ENCODE measurements at places on chromosomes 12 and 14. TPM values are rescaled to one million over a fixed set of nuclear protein-coding genes. Genes with fewer than 3 reads are reported as not detected.

Gene MEG3
- polyA plus RNA-seq = 53.0 TPM

Gene NTN4
- polyA plus RNA-seq = 20.9 TPM

DNA sequence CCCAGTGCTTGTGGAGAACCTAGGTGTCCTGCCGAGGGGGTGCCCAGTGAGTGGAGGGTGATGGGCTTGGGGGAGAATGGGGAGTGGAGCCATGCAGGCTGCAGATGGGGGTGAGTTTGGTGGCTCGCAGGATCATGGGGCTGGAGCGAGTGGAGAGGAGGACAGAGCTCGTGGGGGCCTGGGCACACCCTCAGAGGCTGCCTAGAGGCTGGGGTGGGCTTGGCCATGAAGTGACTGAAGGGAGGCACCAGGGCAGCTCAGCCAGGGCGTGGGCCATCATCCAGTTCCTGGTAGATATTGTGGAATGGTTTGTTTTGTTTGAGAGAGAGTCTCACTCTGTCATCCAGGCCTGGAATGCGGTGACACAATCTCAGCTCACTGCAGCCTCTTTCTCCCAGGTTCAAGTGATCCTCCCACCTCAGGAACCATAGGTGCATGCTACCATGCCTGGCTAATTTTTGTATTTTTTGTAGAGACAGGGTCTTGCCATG is 43.4 kb upstream of the AMN start:
- no peak for DNase-seq

Gene SLCO1B1
- 0.05 TPM for polyA plus RNA-seq

Gene MYF6
- polyA plus RNA-seq = not detected

- DNase-seq = no peak
Measured at GRCh38 chr12:82567688-82568087, 119.0 kb upstream of the TMTC2 start.

DNA sequence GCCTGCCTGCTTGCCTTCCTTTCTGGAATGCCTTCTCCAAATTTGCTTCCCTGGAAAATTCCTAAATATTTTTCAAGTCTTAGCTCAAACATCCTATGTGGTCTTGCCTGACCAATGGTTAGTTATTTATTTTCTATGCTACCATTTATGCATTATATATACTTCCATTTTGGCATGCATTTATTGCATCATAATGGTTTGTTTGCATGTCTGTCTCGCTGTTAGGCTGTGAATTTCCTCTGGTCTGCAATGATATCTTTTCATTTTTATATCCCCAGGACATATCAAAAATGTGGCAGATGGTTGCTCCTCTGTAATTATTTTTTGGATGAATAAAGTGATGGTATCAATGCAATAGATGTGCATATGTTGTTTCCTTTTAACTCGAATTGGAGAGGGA is 30.5 kb downstream of the ATL1 start:
- no peak for DNase-seq

GRCh38 chr12:64636856-64637255 is 26.6 kb downstream of the RASSF3 start:
- DNase-seq = no peak

DNA sequence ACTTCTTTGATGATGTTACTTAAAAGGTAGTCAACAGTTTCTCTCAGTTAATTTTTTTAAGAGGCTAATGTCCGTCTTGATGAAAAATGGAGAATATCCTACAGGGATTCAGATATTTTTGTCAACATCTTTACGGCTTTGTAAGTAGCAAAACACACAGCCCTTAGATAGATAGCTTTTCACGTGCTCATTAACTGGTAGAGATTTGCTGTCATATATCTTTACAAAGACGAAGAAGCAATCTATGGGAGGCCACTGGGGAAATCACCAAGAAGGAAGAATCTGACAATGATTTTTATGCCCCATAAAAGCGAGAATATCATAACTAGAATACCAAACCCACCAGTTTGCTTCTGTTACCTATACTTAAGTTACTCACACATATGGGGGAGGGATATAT is 121.2 kb downstream of the SLC2A13 start:
- no peak for DNase-seq

DNA sequence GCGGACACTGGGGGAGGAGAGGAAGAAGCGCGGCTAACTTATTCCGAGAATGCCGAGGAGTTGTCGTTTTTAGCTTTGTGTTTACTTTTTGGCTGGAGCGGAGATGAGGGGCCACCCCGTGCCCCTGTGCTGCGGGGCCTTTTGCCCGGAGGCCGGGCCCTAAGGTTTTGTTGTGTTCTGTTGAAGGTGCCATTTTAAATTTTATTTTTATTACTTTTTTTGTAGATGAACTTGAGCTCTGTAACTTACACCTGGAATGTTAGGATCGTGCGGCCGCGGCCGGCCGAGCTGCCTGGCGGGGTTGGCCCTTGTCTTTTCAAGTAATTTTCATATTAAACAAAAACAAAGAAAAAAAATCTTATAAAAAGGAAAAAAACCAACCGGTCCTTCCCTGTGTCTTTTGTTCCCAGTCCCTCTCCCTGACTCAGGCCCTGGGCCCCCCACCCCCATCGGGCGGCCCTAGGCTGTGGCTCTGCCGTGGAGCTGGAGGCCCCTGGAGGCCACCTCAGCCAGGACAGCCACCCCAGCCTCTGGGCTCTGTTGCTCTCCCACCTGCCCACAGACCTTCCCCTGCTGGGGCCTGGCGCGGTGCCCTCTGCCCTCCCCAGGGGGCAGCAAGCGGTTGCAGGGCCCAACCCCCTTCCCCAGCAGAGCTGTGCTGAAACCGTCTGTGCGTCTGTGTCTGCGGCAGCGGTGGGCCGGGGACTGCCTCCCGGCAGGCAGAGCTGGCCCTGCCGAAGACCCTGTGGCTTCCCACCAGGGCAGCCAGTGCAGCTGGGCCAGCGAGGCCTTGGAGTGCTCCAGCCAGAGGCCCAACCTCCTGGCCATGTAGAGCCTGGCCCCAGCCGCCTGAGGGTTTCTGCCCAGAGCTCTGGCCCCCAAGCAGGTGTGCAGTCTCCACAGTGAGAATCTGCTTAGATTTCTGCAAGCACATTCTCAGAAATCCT is 4.0 kb upstream of the CRIP2 start:
- no peak for DNase-seq

Gene LBHD2
- polyA plus RNA-seq = not detected

Gene TRAF3
- 8.8 TPM for polyA plus RNA-seq

Gene CPM
- polyA plus RNA-seq = 14.3 TPM

- no peak for DNase-seq
Measured at GRCh38 chr14:69040353-69040752, 61.3 kb upstream of the ACTN1 start.

Gene NAV3
- polyA plus RNA-seq = 5.3 TPM

GRCh38 chr12:69630191-69630590 is 19.5 kb upstream of the LRRC10 start:
- DNase-seq = no peak

- DNase-seq = no peak
Measured at GRCh38 chr12:21615431-21615830, 10.8 kb upstream of the GYS2 start.

DNA sequence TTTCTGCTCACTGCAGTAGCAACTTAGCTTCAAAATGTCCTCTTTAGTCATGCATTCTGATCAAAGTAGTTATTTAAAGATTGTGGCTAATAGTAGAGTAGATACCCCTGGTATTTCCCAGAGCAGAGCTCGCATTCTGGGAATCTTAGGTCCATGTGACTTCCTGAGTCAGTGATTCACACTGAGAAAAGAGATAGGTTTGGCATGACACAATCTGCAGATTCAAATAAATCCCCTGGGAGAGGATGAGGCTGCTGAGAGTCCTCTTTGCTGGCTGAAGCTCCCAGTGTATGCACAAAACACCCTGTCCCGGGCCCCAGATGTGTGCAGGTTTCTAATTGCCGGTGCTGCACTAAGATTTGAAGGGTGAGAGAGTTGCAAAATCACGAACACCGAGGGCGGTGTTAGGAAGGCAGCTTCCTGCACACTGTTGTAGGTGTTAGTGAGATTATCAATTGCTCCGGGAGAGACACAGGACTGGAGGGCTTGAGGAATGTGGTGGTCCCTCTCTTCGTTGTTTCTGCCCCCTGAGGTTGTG is 233.2 kb downstream of the NRXN3 start:
- no peak for DNase-seq

DNA sequence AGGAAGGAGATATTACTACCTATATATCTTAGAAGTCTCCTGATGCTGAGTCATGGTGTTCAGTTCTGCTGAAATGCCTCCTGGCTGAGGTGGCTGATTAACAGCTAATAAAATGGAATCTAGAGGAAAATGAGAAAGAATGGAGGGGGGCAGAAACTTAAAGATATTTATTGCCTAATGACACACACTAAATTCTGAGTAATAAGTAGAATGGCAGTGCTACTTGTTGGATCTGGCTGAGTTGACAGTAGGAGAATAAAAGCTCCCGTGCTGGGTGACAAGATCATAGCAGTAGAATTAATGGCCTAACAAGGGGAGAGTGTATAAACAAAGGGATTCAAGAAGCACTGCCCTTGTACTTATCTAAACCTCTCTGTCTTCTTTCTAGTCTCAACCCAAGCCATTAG is 137.5 kb downstream of the CNTN1 start:
- no peak for DNase-seq

DNA sequence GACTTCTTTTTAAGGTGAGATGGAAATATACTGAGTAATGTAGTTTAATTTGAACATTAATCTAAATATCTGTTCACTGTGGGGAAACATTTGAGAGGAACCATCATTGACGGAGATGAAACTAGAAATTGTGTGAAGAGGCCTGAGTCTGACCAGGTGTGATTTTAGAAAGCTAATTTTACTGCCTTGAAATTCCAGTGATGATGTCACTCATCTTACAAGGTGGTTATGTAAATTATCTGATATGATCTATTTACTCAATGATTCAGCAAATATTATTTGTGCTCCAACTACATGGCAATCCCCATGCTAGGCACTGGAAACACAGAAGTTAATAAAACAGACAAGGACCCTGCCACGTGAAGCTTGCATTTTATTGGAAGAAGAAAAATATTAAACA is 435.7 kb upstream of the DCN start:
- DNase-seq = no peak

DNA sequence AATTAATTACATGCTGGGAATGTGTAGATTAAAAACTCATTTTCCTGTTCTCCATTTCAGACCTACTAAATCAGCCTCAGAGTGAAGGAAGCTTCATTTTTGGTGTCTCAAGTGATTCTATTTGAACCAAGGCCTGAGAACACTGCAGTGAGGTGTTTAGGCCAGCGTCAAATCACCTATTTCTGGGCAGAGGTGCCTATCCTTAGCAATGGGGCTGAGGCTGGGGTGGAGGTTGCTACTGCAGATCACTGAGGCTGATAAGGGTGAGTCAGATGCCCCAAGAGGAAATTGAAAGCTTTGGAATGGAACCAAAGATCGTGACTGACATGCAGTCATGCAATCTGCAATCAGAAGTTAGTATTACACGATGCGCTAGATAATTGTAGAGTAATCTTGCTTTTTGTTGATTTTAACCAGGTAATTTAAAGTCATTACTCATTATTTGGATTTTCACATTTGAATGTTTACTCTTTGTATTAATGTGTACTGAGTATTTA is 4.4 kb downstream of the TXNRD1 start:
- peak; percentile 45 for DNase-seq

DNA sequence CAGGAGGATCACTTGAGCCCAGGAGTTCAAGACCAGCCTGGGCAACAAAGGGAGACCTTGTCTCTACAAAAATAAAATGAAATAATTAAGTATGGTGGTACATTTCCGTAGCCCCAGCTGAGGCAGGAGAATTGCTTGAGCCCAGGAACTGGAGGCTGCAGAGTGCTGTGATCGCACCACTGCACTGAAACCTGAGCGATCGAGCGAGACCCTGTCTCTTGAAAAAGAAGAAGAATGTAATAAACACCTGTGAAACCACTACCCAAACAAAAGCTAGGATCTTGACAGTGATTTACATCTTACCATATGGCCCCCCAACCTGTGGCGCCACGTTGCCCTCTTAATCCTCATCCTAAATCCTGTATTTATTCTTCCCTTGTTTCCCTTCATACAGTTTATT is 5.7 kb upstream of the DTX1 start:
- DNase-seq = no peak

Gene CLEC1B
- polyA plus RNA-seq = not detected

- no peak for DNase-seq
Measured at GRCh38 chr12:80877721-80878265, 59.9 kb downstream of the LIN7A start.

DNA sequence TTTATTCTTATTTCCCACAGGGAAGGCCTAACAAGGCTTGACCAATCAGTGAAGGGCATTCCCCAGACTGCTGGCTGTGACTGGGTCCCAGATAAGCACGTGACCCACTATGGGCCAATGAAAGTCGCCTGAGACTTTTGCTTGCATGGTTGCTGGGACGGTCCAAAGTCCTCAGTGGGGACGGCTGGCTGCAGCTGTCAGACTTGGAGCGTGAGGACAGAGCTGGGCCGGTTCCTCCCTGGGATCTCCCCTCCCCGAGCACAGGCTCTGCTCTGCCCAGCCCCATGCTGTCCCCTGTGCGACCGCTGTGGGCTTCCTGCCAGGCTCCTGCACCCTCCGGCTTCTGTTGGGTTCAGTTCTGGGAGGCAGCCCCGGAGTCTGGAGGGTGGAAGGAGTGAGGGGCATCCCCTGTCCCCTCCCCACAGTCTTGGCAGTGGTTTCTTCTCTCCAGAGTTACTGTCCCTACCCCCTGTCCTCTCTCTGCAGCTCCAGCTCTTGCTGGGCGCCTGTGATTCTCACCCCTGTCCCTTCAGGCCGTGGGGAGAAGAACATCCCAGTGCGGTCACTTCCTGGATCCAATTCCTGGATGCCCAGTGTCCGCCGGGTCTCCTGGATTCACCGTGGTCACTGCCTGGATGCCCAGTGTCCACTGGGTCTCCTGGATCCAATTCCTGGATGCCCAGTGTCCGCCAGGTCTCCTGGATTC is 50.1 kb downstream of the GALNT9 start:
- DNase-seq = no peak

Gene GALNT16
- 3.7 TPM for polyA plus RNA-seq

GRCh38 chr14:37587131-37587803 is 7.8 kb downstream of the FOXA1 start:
- no peak for DNase-seq

Gene NUMB
- 52.3 TPM for polyA plus RNA-seq

DNA sequence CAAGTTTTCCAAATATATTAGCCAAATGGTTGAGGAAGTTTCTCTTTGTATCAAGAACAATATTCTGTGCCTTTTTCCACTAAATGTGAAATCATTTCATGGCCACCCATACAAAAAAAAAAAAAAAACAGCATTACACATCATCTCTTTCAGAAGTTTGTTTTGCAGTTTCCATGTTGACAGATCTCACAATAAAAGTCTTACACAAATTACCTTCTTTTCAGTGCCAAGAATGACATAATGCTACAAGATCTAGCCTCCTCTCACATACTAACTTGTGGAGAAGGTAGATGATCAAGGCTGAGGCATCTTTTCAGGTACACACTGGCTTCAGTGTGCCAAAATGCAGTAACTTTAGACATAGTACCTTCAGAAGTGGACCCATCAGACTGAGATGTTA is 35.3 kb downstream of the PRKD1 start:
- DNase-seq = no peak

GRCh38 chr14:61690982-61691381 is 4.3 kb upstream of the HIF1A start:
- DNase-seq = no peak

Gene ING4
- 66.4 TPM for polyA plus RNA-seq

Gene SLC39A2
- 0.47 TPM for polyA plus RNA-seq
